ENCODE measurements at places on chromosomes 7 and 10.
A peak's percentile ranks its signal among the peaks of the same experiment; 100 is the strongest.

GRCh38 chr7:151218170-151218569 is 7.9 kb upstream of the H2BK1 start:
- DNase-seq, result no peak

- DNase-seq, result peak; percentile 13
These were observed 7.7 kb upstream of the OPN1SW start for GRCh38 chr7:128783143-128783861.

GRCh38 chr7:87140271-87140748 is 11.9 kb upstream of the DMTF1 start:
- DNase-seq, result no peak

DNA sequence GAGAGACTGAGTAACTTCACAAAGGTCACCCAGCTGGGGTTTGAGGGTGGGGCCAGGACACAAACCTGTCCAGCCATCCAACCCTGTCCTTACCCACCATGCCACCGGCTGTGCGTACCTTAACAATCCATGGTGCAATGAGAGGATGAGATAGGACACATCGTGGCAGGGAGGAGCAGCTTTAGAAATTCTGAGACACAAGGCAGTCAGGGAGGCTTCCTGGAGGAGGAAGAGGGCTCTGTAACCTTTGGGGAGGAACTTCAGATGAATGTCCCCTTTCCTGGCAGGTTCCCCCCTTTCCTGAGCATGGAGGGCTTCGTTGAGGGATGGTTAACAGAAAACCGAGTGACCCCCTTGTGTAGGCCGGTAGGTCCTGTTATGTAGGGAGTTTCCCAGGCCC is 35.6 kb upstream of the SLC29A3 start:
- DNase-seq, result no peak

- DNase-seq, result peak; percentile 87
These were observed 2.0 kb upstream of the TM9SF3 start for GRCh38 chr10:96588616-96589419.

DNA sequence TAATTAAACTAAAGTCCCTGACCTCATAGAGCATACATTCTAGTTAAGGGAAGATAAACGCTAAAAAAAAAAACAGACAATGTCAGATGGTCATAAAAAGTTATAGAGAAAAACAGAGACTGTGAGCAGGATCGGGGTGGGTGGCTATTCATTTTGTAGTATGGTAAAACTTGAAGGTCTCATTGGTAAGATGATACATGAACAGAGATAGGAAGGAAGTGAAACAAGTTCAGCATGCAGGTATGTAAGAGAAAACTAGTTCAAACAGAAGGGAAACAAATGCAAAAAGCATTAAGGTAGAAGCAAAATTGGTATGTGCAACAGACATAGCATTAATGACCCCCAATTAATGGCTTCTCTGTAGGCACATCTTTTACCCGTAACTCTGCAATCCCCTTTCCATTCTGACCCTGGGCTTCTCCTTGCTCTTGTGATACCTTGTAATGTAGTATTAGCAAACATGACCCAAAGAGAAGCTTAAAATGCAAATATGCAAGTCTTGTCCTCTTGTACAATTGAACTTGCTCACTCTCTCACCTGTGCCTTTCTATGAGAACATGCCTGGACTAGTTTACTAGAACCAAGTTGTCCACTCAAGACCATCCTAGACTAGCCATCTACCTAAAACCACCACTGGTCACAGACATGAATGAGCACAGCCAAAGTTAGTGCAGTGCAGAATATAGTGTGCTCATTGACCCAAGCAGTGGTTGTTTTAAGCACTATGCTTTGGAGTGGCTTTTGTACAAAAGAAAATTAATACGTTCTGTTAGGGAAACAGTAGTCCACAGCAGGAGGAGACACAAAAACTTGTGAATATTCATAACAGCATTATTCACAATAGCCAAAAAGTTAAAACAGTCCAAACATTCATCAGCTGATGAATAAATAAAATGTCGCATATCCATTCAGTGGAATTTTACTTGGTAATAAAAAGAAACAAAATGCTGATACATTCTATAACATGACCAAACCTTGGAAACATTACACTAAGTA is 57.0 kb downstream of the BRAF start:
- no peak for DNase-seq

GRCh38 chr7:128011131-128011661 is 20.0 kb downstream of the LRRC4 start:
- DNase-seq, result no peak

DNA sequence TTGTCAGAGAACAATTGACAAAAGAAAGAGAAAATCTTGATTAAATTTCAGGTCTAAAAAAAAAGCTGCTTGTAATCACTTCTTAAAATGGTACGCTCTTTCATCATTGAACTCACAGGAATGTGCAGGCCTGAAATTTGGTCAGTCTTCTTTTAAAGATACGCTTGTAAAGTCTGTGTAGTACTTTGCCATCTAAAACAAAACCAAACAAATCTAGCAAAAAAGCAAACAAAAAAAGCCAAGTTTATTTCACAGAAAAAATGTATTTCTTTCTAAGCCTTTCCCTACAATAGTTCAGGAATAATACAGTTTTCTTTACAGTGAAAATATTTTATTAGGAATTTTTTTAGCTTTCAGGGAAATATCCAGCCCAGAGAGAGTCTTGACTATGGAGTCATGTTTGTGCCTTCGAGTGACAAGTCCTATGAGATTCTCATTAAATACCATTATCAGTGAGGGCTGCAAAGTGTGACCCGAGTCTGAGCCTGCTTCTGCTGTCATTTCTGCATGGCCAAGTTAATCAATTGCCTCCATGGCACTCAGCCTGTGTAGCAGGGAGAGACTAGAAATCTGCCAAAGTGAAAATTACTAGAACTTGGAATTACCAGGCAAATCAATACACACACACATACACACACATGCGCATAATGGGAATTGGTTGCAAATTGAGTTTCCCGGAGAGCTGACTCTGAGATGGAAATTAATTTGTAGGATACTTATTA is 172.6 kb downstream of the OTUD1 start:
- no peak for DNase-seq

Measured in A172 (cell line).